ENCODE measurements at places on chromosomes 6 and 20. TPM values are rescaled to one million over a fixed set of nuclear protein-coding genes. Genes with fewer than 3 reads are reported as not detected.

- no peak for DNase-seq
Measured at GRCh38 chr20:52783769-52784168, 188.4 kb upstream of the TSHZ2 start.

DNA sequence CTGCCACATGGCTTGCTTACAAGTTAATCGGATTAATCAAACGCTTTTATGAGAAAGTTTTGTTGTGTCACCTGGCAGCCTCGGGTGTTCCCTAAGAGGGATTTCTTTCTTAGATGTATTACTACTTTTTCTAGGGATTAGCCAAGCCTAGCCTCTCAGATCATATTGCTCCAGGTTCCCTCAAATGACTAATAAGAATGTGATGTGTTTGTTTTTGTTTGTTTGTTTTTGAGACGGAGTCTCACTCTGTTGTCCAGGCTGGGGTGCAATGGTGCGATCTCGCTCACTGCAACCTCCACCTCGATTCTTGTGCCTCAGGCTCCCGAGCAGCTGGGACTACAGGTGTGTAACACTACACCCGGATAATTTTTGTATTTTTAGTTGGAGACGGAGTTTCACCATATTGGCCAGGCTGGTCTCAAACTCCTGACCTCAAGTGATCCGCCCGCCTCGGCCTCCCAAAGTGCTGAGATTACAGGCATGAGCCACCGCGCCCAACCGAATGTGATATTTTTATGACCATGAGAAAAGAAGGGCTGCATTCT lies 977 bp downstream of the HMGN4 start:
- DNase-seq, result peak; percentile 18

DNA sequence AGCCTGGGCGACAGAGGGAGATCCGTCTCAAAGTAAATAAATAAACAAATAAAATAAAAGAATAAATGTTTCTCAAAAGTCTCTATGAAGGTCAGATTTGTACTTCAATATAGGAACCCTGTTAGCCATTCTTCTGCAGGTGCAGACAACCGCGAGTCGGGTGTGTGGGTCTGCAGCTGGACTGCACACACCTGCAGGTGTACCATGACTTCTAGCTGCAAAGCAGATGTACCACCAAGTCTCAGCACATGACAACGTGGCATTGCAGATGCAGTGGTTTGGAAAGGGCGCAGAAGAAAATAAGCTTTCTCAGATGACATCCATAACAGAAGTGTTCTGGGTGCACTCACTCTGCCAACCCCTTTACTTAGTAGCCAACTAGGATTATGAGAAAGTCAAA lies 239.7 kb downstream of the ATXN1 start:
- DNase-seq, result no peak

DNA sequence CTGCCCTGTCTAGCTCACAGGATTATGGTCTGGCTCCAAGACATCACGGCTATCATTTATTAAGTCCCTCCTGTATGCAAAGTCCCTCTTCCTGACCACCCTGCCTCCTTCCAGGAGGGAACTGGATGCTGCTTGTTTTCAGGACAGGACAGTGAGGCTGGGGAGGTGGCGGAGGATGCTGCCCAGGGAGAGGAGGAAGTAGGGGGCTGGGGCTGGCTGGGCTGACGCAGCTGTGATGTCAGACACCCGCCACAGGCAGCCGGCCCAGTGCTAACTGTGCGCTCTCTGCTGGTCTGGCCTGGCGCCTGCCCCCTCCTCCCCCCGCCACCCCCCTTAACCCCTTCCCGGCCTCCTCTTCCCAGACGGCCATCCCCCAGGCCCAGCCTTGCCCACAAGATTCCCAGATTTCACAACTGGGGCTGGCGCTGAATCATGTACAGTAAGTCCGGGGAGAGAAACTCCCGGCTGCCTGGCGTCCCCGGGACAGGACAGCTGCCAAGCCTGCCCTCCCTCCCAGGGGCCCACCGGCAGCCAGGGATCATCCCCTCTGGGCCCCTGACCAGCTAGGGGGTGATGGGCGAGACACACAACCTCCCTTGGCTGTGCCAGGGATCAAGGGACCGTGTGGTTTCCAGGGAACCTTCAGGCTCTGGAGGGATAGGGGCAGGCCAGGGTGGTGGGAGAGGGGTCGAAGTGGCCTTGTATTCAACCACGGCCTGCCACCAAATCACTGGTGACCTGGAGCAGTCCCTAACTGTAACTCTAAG lies 118.1 kb downstream of the CEBPB start:
- DNase-seq, result no peak

DNA sequence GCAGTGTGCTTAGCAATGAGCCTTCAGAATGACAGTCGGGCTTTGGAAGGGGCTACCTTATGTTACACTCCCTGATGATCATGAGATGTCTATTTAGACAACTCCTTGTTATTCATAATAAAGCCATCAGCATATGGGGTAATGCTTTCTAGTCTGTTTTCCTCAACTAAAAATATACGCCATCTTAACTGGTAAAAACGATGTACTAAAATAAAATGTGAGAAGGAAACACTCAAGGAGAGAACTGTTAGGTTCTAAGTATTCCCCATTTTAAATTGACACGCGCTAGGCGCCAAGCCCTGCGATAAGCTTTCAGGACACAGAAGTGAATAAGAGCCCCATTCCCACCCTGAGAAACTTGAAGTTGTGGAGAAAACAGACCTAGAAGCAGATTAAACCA lies 43.6 kb downstream of the SOD2 start:
- no peak for DNase-seq

GRCh38 chr20:57658833-57659516 lies 38.7 kb upstream of the ZBP1 start:
- no peak for DNase-seq

DNA sequence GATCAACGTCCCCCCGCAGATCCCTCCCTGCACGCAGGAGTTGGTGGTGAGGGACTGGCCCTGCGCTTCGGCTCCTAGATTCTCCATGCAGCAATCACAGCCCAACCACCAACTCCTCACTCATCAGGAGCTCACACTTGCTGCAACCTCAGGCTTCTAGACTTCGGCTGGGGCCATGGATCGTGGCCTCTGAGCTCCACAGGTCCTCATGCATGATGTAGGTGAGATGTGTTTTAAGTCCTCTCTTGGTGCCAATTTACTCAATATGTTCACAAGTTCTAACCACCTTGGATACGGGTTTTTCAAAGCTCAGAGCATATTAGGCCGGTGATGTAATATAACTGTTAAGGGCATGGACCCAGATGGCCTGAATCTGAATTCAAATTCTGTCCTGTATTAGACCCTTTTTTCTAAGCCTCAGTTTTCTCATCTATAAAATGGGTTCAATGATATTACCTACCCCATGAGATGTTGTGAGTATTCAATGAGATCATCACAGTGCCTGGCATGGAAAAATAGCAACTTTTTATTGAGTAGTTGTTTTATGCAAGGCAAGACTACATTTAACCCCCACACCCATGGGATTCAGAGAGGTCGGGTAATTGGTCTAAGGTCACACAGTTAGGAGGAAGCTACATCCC lies 31.0 kb downstream of the SUN5 start:
- no peak for DNase-seq

GRCh38 chr6:169963581-169964297 lies 212.3 kb downstream of the ERMARD start:
- no peak for DNase-seq

DNA sequence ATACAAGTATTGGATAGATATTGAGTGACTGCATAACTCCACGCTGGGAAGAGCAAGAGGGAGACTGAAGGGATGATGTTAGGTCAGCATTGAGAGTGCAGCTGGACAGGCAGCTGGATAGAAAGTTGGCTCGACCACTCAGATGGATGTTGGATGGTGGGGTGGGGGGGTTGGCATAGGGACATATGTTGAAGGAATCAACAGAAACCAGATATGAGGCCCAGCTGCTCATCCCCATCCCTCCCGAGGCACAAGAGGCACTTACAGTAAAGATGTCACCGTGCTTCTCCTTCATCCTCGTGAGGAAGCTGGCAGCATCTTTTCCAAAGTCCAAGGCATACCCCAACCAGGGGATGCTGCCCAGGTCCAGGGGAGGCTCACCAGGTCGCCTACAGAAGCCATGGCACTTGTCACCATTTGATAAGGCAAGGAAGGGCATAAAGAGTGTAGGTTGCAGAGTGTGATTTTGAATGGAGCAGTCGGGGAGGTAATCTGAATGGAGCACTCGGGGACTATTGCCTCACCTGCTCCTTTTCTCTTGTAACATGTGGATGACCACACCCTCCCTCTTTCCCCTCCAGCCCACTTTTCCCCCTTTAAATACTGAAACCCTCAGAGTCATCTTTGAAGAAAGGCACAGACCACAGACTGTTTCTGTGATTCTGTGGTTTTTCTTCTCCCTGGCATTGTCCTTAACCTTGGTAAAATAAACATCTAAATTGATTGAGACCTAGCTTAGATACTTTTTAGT lies 18.0 kb downstream of the PTGIS start:
- no peak for DNase-seq

- no peak for DNase-seq
Measured at GRCh38 chr6:107999341-107999740, 41.3 kb upstream of the SEC63 start.

DNA sequence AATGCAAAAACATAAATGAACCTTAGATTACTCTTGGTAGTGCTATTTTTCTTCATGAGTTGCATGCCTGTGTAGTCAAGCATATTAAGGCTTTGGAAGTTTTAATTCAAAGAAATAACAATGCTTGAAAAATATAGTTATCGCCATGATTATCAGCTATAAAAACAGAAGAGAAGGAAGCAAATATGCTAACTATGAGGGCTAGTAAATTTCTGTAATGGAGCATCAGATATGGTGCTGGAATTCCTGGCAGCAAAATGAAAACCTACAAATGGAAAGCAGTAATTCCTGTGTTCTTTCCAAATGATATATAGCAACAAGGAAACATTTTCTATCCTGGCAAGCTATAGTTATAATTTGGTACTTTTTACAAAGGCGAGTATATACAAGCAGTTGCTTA lies 29.7 kb downstream of the DOP1A start:
- DNase-seq, result no peak

FAM209B gene
- total RNA-seq, result 1.1 TPM

ADGRG6 gene
- total RNA-seq, result 1.6 TPM

BACH2 gene
- total RNA-seq, result 61.3 TPM

FAM217A gene
- not detected for total RNA-seq

All from activated CD8-positive, alpha-beta T cell treated with anti-CD3 and anti-CD28 coated beads, Interleukin-2, amount 10 ng/mL, durations not matched to agents 7 days and 5 days (primary cell).